ENCODE measurements at places on chromosomes 2 and 18.

GRCh38 chr2:224749136-224749535 lies 33.0 kb upstream of the CCDC195 start:
- no peak for DNase-seq

GRCh38 chr2:223648755-223649154 lies 46.6 kb upstream of the SCG2 start:
- DNase-seq = no peak

DNA sequence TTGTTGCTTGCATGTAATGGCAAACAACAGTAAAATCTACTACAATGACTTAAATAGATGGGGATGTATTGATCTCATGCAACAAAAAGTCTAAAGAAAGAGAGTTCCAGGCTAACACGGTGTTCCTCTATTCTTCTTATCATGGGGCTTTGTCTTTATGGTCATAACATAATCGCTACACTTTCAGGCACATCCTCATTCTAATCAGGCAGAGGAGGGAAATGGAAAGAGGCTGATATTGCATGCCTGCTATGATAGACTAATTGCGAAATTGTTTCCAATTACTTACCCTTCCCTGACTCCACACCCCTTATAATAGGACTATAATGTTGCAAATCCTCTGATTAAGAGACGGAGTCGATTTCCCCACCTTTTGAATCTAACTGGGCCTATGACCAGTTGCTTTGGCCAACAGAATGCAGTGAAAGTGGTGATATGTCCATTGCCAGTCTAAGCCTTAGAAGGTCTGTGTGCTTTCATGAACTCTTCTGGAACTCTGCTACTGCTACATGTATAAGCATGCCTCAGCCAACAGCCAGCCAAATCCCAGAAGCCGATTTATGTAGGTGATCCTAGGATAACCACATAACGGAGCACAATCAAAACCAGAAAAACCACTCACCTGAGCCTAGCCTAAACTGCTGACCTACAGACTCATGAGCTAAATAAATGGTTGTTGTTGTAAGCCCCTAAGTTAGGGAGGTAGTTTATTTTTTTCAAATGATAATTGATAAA lies 180.3 kb upstream of the TACR1 start:
- no peak for DNase-seq

DNA sequence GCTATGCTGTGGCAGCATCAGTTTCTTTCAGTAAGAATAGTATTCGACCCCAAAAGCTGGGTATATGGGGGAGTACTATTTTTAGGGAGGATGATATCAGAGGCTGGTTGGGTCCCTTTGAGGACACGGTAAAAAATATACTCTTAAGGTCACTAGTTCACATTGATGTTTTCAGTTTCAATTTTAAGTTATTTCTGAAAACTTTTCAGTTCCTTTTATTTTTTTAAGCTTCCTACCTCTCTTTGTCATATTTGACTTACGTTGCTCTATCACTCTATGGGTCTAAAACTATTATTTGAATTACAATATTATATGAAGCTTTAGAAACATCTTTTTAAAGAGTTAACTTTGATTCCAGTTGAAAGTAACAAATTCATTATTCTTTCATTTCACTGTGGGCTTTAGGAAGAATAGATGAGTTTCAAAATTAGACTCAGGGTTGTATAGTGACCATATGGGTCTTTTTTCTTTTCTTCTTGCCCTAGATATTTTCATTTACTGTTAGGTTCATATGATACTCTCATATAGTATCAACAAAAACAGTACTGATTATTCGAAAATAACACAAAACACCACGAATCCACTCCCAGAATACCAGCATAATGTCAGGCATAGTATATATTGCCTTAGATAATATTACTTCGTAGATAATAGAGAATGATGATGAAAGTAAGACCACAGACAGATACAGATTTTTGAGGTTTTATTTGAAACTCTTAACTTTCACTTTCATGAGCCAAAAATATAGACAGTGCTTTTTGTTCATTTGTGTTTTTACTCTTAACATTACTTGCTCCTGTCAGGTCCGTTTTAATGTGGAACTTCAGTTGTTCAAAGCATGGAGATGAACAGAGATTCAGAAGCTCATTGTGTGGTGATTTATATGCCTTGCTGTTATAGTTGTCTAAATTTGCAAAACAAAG lies 9.8 kb downstream of the RMDN2 start:
- DNase-seq = no peak

- DNase-seq = no peak
These were observed 60.7 kb downstream of the LYPD1 start for GRCh38 chr2:132609101-132609890.

DNA sequence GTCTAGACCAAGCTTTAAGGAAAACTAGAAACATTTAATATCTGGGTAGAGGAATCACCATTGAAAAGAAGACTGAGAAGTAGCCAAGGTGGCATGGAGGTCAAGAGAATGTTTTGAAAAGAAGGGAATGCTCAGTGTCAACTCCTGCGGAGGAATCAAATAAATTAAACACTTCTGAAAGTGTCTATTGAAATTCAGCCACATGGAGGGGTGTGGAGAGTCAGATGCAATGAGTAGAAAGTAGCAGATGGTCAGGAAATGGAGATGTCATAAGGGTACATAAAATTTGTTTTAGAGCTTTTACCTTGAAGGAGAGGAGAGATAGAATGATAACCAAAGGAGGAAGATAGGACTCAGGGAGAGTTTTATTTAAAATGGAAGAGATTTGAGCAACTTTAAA lies 35.1 kb downstream of the NLRC4 start:
- DNase-seq = no peak

GRCh38 chr2:179787601-179788000 lies 73.8 kb downstream of the ZNF385B start:
- DNase-seq = no peak

DNA sequence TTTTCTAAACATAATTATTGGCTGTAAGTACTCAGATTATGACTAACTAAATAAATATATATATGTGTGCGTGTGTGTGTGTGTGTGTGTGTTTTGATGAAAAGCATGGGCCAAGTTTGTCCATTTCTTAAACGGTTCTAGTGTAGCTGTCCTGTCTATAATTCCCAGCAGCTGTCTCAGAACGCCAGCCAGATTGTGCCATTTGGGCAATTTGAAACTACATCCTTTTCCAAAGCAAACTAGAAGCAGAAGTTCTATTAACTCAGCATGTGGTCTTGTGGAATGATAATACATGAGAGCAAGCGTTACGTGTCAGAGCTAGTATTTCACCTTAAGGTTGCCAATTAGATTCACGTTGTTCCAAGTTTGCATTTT lies 1.7 kb downstream of the ARHGAP28 start:
- DNase-seq = peak; percentile 88

DNA sequence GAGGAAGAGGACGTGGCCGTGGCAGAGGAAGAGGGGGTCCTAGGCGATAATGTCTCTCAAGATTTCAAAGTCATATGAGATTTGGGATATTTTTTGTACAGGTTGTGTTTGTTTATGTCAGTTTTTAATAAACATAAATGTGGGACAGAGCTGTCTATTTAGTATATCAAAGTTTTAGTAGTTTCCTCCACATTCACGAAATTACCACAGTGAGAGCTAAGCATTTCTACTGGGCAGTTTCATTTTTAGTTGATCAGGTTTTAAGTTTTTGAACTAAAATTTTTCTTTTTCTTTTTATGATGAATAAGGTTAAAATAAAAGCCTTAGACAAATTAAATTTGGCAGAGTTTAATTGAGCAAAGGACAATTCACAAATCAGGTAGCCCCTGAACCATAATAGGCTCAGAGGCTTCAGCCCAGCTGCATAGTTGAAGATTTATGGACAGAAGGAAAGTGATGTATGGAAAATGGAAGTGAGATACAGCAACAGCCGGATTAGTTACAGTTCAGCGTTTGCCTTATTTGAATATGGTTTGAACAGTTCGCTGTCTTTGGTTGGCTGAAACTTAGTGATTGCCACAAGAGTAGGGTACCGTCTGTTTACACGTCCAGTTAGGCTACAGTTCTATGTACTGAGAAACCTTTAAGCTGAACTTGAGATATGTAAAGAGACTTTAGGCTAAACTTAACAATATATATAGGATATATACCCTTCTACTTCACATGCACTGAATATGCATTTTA lies 17.1 kb downstream of the SNRPD1 start:
- DNase-seq = no peak

DNA sequence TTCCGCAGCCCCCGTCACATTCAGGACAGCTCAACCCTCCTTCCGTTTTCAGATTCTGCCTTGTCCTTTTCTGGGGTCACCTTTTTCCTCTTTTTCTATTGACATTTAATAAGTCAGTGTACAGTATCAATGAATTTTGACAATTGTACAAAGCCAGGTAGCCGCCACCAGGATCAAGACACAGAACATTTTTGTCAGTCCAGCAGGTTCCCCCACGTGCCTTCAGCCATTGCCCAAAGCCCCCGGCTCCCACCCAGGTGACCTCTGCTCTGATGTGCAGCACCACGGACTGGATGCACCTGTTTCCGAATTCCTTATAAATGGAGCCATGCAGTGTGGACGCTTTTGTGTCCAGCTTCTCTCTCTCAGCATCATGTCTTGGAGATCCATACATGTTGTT lies 30.0 kb downstream of the CROCC2 start:
- DNase-seq = no peak

- DNase-seq = no peak
These were observed 48.2 kb upstream of the KIDINS220 start for GRCh38 chr2:8885449-8886201.

DNA sequence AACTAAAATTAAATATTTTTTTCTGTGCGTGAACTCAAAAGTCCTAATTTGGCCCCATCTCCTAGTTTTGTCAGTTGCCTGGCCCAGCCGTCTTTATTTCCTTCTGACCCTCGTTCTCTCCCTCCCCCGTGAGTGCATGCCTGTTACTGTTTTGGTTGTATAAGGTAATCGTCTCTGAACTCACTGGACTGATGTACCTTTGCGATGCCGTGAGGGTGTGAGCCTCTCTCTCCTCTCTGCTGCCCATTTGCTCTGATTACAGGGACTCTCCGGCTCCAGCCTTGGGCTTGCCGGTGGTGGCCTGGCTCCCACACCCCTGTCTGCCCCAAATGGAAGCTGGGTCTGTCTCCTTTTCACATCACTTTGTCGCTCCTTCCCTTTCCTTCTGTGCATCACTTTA lies 66.5 kb upstream of the RBM44 start:
- no peak for DNase-seq

GRCh38 chr2:37091873-37092272 lies 7.6 kb downstream of the GPATCH11 start:
- DNase-seq = no peak

GRCh38 chr18:13443552-13443951 lies 225.0 kb downstream of the LDLRAD4 start:
- no peak for DNase-seq

- DNase-seq = no peak
These were observed 465.9 kb downstream of the ADCYAP1 start for GRCh38 chr18:1370552-1370951.

DNA sequence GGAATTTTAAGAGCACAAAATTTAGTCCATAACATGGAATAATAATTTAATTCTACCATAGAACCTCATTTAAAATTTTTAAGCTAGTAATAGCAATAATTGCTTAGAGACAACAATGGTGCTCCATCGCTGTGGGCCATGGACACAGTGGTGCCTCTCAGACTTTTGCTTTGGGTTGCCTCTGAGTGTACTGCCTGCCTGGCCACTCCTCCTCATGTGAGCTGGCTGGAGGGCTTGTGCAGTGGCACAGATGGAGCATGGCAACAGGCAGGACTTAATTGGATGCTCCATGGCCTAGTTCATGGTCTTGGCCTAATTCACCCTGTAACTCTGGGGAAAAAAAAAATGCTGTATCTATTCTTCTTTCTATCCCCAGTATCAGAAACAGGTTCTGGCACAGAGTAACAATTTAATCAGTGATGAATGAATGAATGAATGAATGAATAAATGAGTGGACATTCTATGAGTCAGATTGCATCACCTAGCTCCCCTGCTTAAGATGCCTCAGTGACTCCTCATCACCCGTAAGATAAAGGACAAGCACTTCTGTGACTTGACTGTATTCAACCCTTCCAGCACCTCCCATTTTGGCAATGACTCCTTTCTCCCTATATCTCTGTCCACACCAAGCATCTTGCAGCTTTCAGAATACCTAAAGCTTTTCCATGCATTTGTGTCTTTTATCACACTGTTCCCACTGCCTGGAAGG lies 211.8 kb upstream of the SLC14A2 start:
- no peak for DNase-seq

GRCh38 chr2:96315400-96316071 lies 9.6 kb upstream of the ITPRIPL1 start:
- DNase-seq = peak; percentile 84

DNA sequence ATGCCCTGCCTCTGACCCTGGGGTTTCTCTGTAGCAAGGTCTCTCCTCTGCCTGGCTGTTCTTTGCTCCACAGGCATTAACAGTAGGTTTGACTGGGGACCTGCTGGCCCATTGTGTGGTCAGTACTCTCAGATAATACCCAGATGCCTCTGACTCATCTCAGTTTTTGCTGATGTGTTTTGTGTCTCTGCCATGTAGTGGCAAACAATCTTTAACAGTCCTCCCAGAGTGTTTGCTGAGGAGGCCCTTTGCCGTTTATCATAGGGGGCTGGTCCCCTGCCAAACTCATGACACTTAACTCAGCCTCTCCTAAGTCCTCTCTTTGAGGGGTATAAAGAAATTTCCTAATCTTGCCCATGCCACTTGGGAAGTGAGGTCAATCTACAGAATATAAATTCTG lies 793.7 kb upstream of the FANCL start:
- DNase-seq = peak; percentile 6

- no peak for DNase-seq
These were observed 297.3 kb downstream of the ETAA1 start for GRCh38 chr2:67694445-67694844.

DNA sequence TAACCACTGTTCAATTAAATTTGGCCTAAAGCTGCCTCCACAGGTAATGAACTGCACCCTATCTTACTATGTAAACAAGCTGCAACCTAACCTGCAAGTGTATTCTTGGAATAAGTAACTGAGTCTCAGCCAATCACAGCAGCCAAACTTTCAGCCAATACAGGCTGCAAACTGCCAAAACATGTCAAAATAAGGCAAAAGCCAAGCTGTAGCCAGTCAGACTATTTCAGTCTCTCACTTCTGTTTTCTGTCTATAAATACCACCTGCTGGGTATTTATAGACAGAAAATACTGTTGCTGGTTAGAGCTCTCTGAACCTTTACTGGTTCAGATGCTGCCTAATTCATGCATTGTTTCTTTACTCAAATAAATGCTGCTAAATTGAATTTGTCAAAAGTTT lies 14.3 kb downstream of the C2orf76 start:
- DNase-seq = no peak

DNA sequence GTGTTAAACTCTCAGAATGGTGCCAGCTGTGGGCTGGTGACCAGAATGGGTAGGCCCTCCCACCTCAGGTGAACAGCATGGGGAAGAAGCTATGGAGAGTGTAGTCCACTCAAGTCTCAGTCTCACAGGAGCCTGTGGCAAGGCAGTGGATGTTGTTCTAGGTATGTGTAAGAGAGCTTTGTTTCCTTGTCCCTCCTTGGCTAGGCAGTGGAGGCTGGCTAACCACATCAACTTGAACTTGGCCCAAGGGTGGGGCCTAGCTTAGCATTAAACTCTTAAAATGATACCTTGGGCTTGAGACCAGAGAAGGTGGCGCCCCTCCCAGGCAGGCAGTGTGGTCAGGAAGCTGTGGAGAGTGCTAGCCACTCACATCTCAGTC lies 53.2 kb upstream of the SLC4A10 start:
- DNase-seq = no peak

- no peak for DNase-seq
These were observed 197.8 kb downstream of the PAX3 start for GRCh38 chr2:222100704-222101699.

All from MG63 (cell line).